ENCODE measurements at places on chromosomes 5 and 9. TPM values are rescaled to one million over a fixed set of nuclear protein-coding genes. Genes with fewer than 3 reads are reported as not detected.

DNA sequence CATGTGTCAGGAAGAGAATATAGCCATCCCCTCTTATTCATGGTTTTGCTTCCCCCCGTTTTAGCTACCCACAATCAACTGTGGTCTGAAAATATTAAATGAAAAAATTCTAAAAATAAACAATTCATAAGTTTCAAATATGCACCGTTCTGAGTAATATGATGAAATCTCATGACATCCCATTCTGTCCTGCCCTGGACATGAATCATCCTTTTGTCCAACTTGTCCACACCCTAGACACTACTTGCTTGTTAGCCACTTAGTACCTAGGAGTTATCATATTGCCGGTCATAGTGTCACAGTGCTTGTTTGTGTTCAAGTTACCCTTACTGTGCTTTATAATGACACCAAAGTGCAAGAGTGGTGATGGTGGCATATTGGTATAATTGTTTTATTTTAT lies 113.5 kb downstream of the CAAP1 start:
- DNase-seq, result no peak

DNA sequence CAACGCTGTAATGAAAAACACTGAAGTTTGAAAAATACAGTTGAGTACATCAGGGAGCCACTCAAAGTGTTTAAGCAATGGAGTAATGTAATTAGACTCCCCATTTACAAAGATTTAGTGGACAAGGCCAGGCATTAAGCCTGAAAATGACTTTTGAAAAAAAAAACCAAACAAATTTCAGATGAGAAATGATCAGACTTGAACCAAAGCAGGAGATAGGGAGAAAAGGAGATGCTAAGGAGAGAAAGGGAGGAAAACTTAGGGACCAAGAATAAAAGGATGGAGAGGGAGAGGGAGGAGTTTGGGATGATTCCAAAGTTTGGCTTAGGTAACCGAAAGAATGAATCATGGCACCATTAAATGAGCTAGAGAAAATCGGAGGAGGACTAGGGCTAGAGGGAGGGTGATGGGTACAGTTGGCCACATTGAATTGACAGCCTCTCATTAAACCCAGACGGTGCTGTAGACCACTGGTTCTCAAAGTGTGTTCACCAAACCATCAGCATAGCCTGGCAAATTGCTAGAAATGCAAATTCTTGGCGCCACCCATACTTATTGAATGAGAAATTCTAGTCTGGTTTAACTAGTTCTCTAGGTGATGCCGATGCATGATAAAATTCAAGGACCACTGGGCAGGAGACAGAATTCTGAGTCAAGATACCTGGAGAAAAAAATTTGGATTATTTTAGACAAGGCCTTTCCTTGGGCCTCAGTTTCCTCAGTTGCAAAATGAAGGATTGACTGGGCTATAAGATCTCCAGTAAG lies 6.2 kb upstream of the CPEB4 start:
- DNase-seq, result peak; percentile 26

DNA sequence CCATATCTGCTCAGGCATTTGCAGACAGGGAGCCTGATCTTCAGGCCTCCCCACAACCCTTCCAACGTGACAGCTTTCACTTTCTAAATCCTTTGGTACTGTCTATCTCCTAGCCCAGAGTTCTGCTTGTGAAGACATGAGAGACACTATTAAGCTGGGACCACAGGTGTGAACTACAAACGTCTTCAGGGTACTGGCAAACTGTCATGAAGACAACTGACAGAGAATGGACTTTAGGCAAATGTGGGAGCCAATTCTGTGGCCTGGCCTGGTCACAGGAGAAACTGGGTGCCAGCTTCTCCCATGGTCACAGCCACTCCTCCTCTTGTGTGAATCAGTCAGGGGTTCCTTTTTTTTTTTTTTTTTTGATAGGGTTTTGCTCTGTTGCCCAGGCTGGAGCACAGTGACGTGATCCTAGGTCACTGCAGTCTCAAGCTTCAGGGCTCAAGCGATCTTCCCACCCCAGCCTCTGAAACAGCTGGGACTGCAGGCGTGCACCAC lies 10.4 kb downstream of the TRIM14 start:
- no peak for DNase-seq

Gene MARCHF6
- total RNA-seq, result 35.3 TPM
